T-helper 17 cell (primary cell): ENCODE measurements at places on chromosomes 4 and X. TPM values are rescaled to one million over a fixed set of nuclear protein-coding genes. Genes with fewer than 3 reads are reported as not detected.

F11 gene
- total RNA-seq = not detected

DNA sequence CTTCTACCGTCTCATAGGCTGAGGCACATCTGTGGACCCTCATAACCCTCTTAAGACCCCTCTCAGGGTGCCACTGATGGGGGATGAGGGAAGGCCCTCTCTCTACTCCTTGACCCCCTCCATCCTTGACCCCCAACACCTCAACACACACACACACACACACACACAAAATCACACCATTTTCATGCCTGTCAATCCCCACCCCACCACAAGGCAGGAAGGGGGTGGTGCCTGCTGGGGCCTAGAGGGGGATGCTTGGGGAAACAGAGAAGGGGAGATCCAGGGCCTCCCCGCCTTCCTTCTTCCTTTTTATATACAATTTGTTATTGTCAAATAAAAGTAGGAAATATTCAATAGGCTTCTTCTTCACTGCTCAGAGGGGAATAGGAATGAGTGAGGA lies 1.2 kb upstream of the EBP start:
- peak overlapping the region; percentile 86 for H3K4me3 ChIP-seq
- no peak for DNase-seq
- peaks cover 3% of the 10 kb centered on the region for H3K36me3 ChIP-seq

- H3K27ac ChIP-seq = no peak overlapping the region
- no peaks in the 10 kb centered on the region for H3K4me1 ChIP-seq
- no peaks in the 10 kb centered on the region for H3K27me3 ChIP-seq
- H3K4me3 ChIP-seq = no peak overlapping the region
- peaks cover 2% of the 10 kb centered on the region for H3K36me3 ChIP-seq
Measured at GRCh38 chr4:75545526-75545925, 10.3 kb upstream of the ODAPH start.

DNA sequence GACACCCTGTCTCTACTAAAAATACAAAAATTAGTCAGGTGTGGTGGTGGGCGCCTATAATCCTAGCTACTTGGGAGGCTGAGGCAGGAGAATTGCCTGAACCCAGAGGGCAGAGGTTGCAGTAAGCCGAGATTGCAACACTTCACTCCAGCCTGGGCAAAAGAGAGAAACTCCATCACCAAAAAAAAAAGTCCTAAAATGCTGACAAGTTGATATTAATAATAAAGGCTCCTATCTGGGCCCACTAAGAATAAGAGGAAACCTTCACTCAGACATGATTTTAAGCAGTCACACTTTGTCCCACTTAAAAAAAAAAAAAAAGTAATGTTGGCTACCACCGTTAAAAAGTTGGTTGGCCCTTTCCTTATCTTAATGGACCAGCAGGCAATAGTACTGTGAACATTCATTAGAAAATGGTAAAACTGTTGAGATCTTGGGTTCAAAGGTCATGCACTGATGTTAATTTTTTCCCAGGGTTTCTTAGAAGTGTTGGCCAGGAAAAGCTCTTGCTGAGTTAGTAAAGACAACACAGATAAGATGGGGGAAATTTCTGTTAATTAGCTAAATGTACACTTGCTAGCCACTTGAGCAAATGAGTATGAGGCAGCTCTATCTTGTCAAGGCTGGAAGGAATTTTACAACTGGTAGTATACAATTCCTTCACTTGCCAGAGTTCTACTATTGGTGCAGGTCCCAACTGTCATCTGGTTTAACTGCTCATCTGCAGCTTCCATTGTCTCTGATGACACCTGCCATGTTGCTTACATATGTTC lies 43.6 kb upstream of the BMP2K start:
- peaks cover 12% of the 10 kb centered on the region for H3K4me1 ChIP-seq
- no peak for DNase-seq
- H3K36me3 ChIP-seq = no peaks in the 10 kb centered on the region
- no peak overlapping the region for H3K4me3 ChIP-seq
- H3K27ac ChIP-seq = no peak overlapping the region

DNA sequence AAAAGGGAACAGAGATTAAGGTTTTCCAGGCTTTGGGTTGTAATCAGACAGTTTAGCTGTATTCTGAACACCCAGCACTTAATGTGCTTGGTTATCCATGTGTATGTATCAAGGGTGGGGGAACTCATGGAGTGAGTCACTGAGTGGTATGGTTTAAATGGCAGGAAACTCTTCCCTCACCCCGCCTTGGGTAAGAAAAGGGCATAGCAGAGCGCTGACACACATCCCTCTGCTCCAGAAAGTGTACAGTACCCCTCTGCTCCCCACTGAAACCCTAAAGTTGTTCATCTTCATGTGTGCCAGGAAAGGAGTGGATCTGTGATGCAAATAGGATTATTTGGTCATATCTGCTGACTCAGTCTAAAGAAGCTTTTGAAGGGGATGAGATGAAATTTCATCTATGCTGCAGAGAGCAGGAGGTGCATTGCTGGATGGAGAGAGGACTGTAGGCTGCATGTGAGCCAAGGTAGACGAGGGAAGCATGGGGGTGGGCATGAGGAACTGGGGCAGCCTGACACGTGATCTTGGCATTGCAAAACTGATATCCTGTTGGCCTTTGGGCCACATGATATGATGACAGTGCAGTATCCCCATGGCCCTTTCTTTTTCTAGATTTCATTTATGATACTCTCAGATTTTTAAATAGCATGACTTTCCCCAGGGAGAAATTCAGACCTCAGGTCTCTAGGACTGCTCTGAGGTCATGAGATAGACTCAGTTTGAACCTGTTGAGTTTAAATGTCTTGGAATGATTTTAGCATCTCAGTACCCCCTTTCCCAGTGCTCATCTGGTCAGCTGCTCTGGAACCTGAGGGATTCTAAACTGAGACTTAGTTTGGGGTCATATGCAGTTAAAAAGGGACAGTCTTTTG lies 84.8 kb downstream of the TMEM164 start:
- no peak overlapping the region for H3K27ac ChIP-seq
- H3K36me3 ChIP-seq = no peaks in the 10 kb centered on the region
- H3K27me3 ChIP-seq = no peaks in the 10 kb centered on the region

- peak overlapping the region; percentile 47 for H3K27ac ChIP-seq
- H3K4me1 ChIP-seq = peaks cover 26% of the 10 kb centered on the region
- DNase-seq = no peak
- no peak overlapping the region for H3K4me3 ChIP-seq
Measured at GRCh38 chr4:56995525-56995924, 16.8 kb downstream of the POLR2B start.

DNA sequence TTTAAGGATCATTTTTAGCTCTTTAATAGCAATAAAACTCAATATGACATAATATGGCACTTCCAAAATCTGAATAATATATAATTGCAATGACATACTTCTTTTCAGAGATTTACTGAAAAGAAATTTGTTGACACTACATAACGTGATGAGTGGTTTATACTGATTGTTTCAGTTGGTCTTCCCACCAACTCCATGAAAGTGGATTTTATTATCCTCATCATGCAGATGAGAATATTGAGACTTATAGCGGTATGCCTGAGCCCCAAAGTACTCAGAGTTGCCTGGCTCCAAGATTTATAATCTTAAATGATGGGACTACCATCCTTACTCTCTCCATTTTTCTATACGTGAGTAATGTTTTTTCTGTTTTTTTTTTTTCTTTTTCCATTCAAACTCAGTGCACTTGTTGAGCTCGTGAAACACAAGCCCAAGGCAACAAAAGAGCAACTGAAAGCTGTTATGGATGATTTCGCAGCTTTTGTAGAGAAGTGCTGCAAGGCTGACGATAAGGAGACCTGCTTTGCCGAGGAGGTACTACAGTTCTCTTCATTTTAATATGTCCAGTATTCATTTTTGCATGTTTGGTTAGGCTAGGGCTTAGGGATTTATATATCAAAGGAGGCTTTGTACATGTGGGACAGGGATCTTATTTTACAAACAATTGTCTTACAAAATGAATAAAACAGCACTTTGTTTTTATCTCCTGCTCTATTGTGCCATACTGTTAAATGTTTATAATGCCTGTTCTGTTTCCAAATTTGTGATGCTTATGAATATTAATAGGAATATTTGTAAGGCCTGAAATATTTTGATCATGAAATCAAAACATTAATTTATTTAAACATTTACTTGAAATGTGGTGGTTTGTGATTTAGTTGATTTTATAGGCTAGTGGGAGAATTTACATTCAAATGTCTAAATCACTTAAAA lies 15.3 kb downstream of the ALB start:
- DNase-seq = no peak
- H3K4me3 ChIP-seq = no peak overlapping the region
- no peak overlapping the region for H3K27ac ChIP-seq
- H3K4me1 ChIP-seq = no peaks in the 10 kb centered on the region
- H3K27me3 ChIP-seq = peaks cover 4% of the 10 kb centered on the region
- no peaks in the 10 kb centered on the region for H3K36me3 ChIP-seq
